ENCODE measurements at places on chromosomes 7 and 10. TPM values are rescaled to one million over a fixed set of nuclear protein-coding genes. Genes with fewer than 3 reads are reported as not detected.

The CARD11 gene
- total RNA-seq = 0.88 TPM

The UBE3C gene
- total RNA-seq = 140 TPM

The PRRT4 gene
- total RNA-seq = not detected

The STRIP2 gene
- total RNA-seq = 8.7 TPM

The EFCAB10 gene
- under 0.01 TPM for total RNA-seq

The EN2 gene
- not detected for total RNA-seq

The C10orf143 gene
- 0.29 TPM for total RNA-seq

The ZNF727 gene
- not detected for total RNA-seq

The TMEM270 gene
- total RNA-seq = not detected

Data from placental pericyte (primary cell).